Activated T-helper 2 cell treated with anti-CD3 and anti-CD28 coated beads, Interferon-gamma antibody, Interleukin-2, Interleukin-4, amounts not matched to agents 10 μg/mL and 5 μg/mL and 100 μg/mL, durations not matched to agents 14 hours and 24 hours and 36 hours (primary cell): ENCODE measurements at places on chromosomes 12 and 14.

DNA sequence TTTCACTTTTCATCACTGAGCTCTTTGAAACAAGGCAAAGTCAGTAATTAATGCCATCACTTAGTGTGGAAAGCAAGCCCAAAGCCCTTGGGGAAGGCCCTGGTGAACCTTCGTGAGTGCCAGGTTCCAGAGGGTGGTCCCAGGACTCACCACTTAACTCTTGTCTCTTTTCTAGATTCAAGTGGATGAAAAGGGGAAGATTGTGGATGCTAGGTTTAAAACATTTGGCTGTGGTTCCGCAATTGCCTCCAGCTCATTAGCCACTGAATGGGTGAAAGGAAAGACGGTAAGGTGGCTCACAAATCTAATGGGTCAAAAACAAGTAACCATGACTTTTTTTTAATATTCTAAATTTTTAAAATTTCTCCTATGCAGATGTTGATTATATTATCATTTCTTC lies 2.8 kb downstream of the ISCU start:
- DNase-seq, result no peak

DNA sequence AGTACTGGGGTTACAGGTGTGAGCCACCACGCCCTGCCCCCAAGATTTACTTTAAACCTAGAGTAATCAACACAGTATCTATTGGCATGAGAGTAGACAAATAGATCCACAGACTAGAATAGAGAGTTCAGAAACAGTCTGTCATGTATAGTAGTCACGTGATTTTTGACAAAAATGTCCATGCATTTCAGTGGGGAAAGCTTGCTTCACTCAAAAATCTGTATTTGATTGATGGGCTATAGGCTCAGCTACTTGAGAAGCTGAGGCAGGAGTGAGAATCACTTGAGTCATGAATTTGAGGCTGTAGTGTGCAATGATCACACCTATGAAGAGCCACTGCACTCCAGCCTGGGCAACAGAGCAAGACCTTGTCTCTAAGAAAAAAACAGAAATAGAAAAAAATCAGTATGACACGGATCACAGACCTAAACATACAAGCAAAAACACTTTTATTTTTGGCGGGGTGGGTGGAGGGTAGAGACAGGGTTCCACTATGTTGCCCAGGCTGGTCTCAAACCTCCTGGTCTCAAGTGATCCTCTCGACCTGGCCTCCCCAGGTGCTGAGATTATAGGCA lies 7.6 kb upstream of the ORAI1 start:
- DNase-seq, result no peak

GRCh38 chr12:127262615-127263014 lies 1004.4 kb upstream of the TMEM132C start:
- no peak for DNase-seq

DNA sequence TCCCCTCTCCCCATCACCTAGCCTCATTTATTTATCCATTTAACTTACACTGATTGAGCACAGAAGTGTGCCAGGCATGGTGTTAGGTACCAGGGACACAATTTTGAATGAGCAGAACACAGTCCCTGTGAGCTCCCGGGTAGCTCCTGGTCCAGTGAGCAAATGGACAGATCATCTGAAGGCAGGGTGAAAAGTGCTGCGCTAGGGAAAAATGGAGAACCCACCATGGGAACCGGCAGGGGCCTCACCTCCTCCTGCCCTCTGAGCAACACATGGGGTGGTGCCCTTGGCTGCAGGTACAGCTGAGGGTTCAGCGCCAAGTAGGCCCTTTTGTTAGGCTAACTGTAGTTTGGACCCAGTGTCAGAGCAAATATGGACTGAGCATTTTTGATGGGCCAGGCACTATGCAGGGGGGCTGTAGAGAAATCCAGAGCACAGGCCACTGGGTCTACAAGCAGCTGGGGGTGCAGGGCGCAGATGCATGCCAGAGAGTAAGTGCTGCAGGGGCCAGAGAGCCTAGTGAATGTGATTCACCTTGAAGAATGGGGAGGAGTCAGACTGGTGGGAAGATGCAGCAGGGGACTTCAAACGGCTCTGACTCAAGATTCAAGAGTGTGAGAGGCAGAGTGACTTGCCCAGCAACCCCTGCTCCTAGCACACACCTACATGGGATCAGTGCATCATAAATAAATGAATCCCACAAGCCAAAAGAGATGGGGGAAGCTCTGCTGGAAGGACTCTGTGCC lies 28.2 kb downstream of the LTBP2 start:
- no peak for DNase-seq

GRCh38 chr14:50191499-50191898 lies 39.9 kb downstream of the SOS2 start:
- DNase-seq, result no peak

- no peak for DNase-seq
Observed at GRCh38 chr12:3533703-3534386, 42.8 kb downstream of the PRMT8 start.

GRCh38 chr12:81692008-81692407 lies 67.1 kb downstream of the PPFIA2 start:
- no peak for DNase-seq
